ENCODE measurements at places on chromosomes 7 and 10.

- DNase-seq: no peak
Measured at GRCh38 chr7:18829858-18830285, 287.6 kb downstream of the TWIST1 start.

DNA sequence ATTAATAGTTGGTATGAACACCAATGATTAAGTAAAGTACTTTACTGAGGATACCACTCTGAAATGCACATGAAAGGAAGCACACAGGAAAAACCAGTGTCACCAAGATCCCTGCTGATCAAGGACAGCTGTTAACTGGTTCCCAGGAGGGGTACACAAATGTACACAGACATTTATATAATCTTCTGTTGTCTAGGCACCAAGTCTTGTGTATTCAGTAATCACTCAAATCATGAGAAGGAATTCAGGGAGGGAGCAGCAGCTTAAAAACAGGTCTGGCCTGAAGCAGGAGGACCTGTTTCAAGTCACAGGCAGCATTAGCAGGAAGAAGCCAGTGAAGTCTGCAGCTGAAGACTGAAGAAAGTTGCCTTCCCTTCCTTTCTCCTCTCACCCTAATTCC, 18.7 kb downstream of the MPP7 start:
- no peak for DNase-seq

GRCh38 chr7:100708395-100708794, 2.5 kb downstream of the POP7 start:
- no peak for DNase-seq

DNA sequence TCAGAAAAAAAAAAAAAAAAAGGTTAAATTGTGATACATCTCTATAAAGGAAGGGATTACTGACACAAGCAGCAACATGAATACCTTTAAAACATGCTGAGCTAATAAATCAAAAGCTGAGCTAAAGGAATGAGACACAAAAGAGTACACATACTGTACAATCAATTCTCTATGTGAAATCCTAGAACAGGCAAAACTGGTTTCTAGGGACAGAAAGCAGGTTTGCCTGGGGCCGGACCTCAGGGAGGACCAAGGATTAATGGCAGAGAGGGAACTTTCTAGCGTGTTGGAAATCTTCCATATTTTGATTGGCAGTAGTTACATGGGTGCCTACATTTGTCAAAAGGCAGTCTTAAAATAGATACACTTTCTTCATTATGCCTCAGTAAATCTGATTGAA, 52.5 kb downstream of the KLRG2 start:
- DNase-seq: no peak
